Activated CD4-positive, alpha-beta T cell treated with anti-CD3 and anti-CD28 coated beads for 36 hours (primary cell): ENCODE measurements at places on chromosomes 1 and 21. TPM values are rescaled to one million over a fixed set of nuclear protein-coding genes. Genes with fewer than 3 reads are reported as not detected.
A peak's percentile ranks its signal among the peaks of the same experiment; 100 is the strongest.

The LRRIQ3 gene
- total RNA-seq: 2.7 TPM

The PGLYRP4 gene
- 0.09 TPM for total RNA-seq

The TMEM222 gene
- total RNA-seq: 31.2 TPM

DNA sequence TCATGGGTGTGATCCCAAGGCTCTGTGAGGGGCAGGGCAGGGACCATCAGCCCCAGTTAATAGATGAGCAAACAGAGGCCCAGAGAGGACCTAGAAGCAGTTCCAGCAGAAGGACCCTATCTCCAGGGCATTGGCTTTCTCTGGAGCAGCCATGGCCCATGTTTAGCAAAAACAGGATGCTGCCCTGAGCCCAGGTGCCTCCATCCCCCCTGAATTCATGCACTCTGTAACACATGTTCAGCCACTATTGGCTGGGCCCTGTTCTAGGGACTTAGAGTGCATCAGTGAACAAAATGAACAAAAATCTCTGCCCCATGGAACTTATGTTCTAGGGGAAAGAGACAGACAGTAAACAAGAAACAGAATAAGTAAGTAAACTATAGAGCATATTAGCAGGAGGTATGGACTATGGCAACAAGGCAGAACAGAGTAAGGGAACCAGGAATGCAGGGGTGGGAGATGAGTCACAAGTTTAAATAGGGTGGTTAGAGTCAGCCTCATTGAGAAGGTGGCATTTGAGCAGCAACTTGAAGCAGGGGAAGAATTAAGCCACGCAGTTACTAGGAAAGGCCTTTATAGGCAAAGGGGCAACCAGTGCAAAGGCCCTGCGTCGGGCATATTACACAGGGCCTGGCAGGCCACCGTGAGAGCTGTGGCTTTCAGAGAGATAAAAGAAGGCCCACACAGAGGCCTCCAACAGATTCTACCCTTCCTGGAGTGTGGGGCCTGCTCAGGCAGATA is 185.9 kb upstream of the EDN2 start:
- peak overlapping the region; percentile 80 for H3K27ac ChIP-seq
- no peaks in the 10 kb centered on the region for H3K36me3 ChIP-seq
- no peaks in the 10 kb centered on the region for H3K27me3 ChIP-seq
- peak overlapping the region; percentile 4 for H3K4me3 ChIP-seq
- peak; percentile 52 for DNase-seq

DNA sequence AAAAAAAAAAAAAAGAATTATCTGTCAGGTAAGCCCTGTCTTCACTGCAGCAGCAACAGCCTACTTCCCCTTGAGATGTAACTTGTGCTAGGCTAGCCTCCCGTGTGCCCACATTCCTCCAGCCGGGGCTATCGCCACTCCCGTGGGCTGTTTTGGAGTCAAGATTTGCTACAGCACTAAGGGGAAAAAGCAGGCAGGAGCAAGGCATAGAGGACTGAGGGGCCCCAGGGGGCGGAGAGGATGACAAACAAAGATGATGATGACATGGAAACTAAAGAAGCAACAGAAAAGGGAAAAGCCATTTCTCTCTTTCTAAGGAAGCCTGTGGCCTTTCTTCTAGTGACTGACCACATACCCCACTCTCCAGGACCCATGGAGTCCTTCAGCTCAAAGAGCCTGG is 1.9 kb downstream of the TNFAIP8L2 start:
- DNase-seq: peak; percentile 83
- H3K27ac ChIP-seq: peak overlapping the region; percentile 99
- H3K4me3 ChIP-seq: peak overlapping the region; percentile 88
- H3K27me3 ChIP-seq: no peaks in the 10 kb centered on the region
- peaks cover 47% of the 10 kb centered on the region for H3K36me3 ChIP-seq
- peaks cover 59% of the 10 kb centered on the region for H3K4me1 ChIP-seq

DNA sequence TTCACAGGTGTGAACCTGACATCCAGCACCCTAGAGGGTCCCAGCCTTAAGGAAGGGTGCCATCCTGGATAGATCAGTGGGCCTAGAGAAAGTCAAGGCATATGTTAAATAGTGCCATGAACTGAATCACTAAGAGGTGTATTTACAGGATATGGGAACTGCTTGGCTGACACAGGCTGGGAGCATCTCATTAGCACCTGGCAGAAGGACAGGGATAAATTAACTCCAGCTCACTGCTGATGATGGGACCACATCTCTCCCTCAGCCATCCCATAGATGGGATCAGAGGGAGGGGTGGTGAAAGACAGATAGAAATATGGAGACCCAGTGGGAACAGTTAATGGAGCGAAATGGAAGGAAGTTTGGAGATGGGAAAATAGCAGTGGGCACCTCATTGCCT is 122.0 kb downstream of the IGSF21 start:
- peaks cover 17% of the 10 kb centered on the region for H3K27me3 ChIP-seq
- no peaks in the 10 kb centered on the region for H3K36me3 ChIP-seq
- no peak overlapping the region for H3K27ac ChIP-seq
- H3K4me3 ChIP-seq: no peak overlapping the region
- no peaks in the 10 kb centered on the region for H3K4me1 ChIP-seq

GRCh38 chr1:39317910-39318633 is 113.6 kb downstream of the MACF1 start:
- peaks cover 64% of the 10 kb centered on the region for H3K36me3 ChIP-seq
- H3K4me3 ChIP-seq: no peak overlapping the region
- no peak for DNase-seq
- peak overlapping the region; percentile 16 for H3K27ac ChIP-seq
- H3K27me3 ChIP-seq: no peaks in the 10 kb centered on the region

- H3K27me3 ChIP-seq: peaks cover 2% of the 10 kb centered on the region
- H3K4me3 ChIP-seq: no peak overlapping the region
- H3K27ac ChIP-seq: no peak overlapping the region
- no peaks in the 10 kb centered on the region for H3K4me1 ChIP-seq
- H3K36me3 ChIP-seq: no peaks in the 10 kb centered on the region
These were observed 277.0 kb downstream of the MRPL39 start for GRCh38 chr21:25330266-25330665.

- DNase-seq: no peak
- H3K4me1 ChIP-seq: no peaks in the 10 kb centered on the region
- H3K4me3 ChIP-seq: no peak overlapping the region
- H3K36me3 ChIP-seq: no peaks in the 10 kb centered on the region
- peaks cover 12% of the 10 kb centered on the region for H3K27me3 ChIP-seq
These were observed 205.2 kb downstream of the GRIK3 start for GRCh38 chr1:36829066-36829465.

DNA sequence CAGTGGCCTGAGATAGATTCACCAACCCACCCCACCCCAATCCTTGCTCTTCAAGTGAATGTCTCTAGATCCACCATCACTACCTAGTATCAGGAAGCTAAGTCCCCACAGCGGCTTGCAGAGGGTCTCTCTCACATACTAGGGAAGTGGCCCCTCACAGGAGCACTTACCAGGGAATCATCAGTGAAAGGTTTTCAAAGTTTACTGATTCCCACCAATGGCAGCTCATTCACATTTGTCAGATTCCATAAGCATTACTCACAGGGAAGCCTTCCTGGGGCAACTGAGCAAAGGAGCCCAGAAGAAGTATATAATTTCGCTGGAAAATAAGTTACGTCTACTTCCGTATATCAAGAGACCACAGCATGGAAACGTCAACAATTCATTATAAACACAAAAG is 120.8 kb downstream of the GREM2 start:
- DNase-seq: no peak
- no peak overlapping the region for H3K4me3 ChIP-seq
- H3K36me3 ChIP-seq: no peaks in the 10 kb centered on the region

DNA sequence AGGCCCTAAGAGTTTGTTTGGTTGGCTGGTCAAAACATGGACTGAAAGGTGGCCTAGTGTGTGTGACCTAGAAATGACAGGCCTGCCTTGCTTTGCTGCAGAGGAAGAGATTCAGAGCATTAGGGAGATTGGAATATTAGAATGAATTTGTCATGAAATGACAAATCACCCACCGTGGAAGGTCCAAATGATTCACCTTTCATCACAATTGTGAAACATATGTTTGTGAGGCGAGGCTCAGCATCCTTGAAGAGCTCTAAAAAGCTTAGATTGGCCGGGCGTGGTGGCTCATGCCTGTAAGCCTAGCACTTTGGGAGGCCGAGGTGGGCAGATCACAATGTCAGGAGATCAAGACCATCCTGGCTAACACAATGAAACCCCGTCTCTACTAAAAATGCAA is 5.5 kb downstream of the LCE1B start:
- peaks cover 11% of the 10 kb centered on the region for H3K27me3 ChIP-seq
- H3K36me3 ChIP-seq: no peaks in the 10 kb centered on the region
- no peaks in the 10 kb centered on the region for H3K4me1 ChIP-seq
- H3K4me3 ChIP-seq: no peak overlapping the region
- no peak for DNase-seq

GRCh38 chr1:110393286-110393685 is 2.5 kb upstream of the SLC16A4 start:
- no peak for DNase-seq
- H3K36me3 ChIP-seq: peaks cover 20% of the 10 kb centered on the region
- no peaks in the 10 kb centered on the region for H3K27me3 ChIP-seq
- H3K27ac ChIP-seq: no peak overlapping the region
- H3K4me1 ChIP-seq: no peaks in the 10 kb centered on the region
- H3K4me3 ChIP-seq: no peak overlapping the region

- H3K4me1 ChIP-seq: peaks cover 43% of the 10 kb centered on the region
- no peaks in the 10 kb centered on the region for H3K27me3 ChIP-seq
These were observed 162.0 kb downstream of the RUNX1 start for GRCh38 chr21:34887105-34887442.
